Stimulated activated CD4-positive, alpha-beta T cell treated with anti-CD3 and anti-CD28 coated beads, Interleukin-2, amount 100 ng/mL, for 4 hours (primary cell): ENCODE measurements at places on chromosomes 1 and 21.

DNA sequence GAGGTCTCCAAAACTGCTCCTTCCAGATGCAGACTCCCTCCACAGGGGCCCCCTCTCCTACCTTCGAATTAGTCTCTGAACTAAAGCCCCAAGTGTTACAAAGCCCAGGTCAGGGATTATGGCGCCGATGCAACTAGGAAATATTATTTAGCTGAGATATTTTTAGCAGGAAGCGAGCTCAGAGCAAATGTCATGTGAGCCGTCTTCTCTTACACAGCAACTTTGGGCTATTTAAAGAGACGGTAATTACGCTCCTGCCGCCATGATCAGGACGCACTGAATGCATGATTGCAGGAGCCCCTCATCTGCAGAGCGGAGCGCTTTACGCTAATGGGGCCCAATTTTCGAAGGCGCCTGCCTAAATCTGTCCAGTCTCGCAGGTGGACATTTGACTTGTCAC, 55.3 kb upstream of the TARDBP start:
- no peak for DNase-seq

DNA sequence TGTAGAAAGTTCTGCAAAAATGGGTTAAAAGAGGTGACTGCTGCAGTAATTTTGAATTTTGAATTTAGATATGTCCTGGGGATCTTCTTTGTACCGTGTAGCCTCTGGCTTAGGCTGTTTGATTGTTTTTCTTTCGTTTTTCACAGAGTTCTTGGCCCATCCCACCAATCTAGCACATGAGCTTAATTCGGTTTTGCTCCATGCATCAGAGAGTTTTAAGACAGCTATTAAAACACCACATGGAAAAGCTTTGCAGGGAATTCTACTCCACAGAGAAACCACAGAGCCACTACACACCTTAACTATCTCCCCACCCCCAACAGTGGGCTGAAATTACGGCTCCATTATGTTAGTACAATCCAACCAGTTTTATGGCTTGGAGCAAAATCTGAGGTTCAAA, 25.5 kb downstream of the SPAG17 start:
- no peak for DNase-seq

DNA sequence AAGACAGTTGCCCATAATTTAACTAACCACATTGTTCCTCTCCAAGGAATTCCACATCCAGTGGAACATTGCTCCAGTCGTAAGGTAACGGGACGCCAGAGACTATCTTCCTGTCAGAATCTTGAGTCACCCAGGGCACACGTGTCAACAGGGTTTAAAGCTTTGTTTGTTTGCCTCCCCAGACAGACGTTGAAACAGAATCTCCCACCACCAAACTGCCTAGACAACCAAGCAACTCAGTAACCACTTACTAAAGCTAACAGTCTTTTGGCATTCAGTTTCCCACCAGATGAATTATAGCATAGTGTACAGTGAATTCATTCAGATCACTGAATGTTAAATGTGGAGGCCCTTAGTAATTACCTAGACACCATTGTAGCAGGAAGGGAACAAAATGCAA, 439.5 kb downstream of the PLPP3 start:
- no peak for DNase-seq

DNA sequence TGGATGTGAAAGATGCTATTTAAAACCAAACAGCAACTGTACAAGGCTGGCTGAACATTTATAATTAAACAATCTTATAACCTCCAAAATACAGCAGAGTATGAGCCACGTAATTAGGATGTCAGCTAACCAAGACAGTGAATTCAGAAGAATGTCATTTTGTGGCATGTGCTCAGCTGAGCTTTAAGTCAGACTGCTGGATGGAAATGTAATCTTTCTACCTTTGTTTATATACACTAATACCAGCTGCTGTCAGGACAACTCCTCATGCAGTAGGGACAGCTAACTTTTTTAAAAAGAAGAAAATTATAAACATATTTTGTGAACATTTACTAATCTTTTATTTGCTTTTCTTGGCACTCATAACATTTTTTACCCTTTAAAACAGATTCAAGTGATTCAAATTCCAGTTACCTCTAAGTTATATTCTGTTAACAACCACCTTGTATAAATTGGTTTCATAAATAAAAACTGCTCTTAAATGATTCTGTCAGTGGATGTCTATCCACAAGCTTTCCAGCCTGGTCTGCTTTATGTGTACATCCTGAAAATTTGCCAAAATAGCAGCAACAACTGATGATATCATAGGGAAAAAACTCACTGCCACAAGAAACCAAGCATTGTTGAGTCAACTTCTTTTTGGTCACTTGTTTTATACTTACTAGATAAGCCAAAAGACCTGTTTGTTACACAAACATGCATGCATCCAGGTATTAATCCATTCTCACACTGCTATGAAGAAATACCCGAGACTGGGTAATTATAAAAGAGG, 36.1 kb downstream of the DPH5 start:
- no peak for DNase-seq

DNA sequence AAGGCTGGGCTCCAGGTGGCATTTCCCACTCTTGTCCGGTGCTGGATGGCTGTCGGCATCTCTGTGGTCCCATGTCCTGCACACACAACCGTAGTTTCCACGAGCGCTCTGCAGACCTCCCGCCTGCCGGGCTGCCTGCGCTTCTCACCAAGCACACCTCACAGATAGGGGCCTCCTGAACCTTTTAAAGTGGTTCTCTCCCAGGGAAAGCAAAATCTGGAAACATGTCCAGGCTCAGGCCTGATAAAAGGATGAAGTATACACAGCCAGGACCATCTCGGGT, 46.2 kb downstream of the CAPN9 start:
- no peak for DNase-seq

- DNase-seq: no peak
Measured at GRCh38 chr1:2529784-2530512, at the start of gene HES5. HES5 (minus strand) TSS chr1:2530263; CDS start chr1:2530164, 99 bp downstream.

GRCh38 chr21:41368735-41369104, 6.9 kb downstream of the MX2 start:
- no peak for DNase-seq

GRCh38 chr1:186390925-186391324, 15.3 kb downstream of the ODR4 start:
- DNase-seq: no peak

GRCh38 chr1:27886353-27886679, 14.0 kb downstream of the THEMIS2 start:
- no peak for DNase-seq

DNA sequence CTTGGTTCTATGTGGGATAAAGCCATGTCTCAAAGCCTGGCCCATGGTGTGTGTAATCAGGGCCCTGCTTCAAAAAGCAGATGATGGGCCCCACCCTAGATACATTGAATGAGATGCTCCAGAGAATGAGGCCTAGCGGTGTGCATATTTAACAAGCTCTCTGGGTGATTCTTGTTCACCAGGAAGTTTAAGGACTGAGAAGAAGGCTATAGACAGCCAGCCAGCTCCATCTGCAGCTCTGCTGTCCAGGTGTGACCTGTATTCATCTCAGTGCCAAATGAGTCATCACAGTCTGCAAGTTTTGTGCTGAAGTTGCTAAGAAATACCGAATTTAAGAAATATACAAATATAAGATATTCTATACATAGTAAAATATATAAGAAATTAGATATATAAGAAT, 182.0 kb upstream of the RUNX1 start:
- no peak for DNase-seq

DNA sequence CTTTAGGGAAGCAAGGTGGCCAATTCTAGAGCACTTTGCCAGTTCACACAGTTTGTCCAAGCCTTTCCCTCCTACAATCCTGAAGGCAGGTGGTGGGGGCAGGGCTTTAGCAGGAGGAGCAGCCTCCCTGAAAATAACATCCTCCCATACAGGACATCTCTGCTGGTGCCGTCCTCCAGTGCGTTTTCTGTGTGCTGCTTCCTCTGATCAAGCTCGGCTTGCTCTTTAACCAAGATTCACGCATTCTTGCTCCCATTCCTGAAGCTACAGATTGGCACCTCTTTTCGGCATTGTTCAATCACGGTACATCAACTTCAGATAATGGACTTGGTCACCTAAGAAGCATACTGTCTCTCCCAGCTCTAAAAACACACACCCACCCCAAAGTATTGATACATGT, 7.5 kb upstream of the DPT start:
- DNase-seq: no peak

- no peak for DNase-seq
Measured at GRCh38 chr21:15273244-15273643, 208.4 kb upstream of the NRIP1 start.

DNA sequence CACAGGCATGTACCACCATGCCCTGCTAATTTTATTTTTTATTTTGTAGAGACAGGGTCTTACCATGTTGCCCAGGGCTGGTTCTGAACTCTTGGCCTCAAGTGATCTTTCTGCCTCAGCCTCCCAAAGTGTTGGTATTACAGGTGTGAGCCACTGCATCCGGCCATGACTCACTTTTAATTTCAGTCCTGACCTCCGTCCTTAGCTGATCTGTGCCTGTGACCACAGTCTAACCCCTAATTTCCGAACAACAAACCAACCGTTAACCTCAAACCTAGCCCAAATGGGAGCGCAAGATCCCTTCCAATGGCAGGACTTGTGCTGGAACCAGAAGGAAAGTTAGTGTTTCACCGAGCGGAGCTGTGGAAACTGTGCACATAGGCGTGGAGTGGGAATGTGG, 29.3 kb upstream of the MAN1C1 start:
- DNase-seq: no peak

GRCh38 chr1:184075055-184076029, 23.8 kb downstream of the TSEN15 start:
- no peak for DNase-seq

DNA sequence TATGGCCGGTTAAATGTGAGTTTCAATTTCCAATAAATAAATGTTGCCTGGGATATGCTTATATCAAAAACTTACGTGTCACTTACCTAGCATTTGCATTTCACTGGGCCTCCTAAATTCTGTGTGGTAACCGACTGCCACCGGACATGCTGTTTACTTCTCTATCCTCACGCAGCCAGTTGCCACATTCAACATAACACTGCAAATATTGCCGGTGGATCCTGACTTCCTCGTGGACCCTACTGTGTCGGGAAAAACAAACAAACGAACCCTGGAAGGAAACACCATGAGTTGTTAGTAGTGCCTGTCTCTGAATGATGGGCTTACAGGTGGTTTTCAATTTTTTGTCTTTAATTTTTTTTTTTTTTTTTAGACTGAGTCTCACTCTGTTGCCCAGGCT, 54.1 kb downstream of the RIPK4 start:
- DNase-seq: no peak
